ENCODE measurements at places on chromosomes 5 and 9.

GRCh38 chr5:123044926-123045617, 8.5 kb upstream of the PPIC start:
- no peak for DNase-seq

DNA sequence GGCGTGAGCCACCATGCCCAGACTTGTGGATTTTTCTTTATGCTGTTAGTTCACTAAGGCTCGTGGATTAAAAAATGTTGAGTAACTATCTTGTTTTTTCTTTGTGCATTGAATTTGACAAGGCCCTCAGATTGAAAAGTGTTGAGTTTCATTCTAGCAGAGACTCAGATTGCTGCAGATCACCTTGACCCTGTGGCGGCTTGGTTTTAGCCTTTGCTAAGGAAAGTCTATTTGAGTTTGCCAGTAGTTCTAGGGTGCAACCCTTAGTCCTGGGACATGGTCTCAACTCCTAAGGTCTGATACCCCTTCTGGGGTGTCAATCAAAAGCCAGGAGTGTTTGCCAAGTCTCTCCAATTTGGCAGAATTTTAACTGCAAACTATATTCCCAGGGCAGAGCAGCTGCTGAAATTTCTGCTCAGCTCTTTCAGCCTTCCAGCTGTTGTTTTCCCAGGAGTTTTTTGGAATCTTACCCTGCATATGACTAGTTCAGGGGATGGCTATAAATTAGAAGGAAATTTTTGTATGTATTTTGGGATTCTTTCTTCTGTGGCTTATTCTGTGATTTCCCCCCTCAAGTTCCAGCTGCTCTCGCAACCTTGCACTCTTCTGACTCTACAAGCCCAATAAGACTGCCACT, 84.3 kb upstream of the HAND1 start:
- DNase-seq: no peak

DNA sequence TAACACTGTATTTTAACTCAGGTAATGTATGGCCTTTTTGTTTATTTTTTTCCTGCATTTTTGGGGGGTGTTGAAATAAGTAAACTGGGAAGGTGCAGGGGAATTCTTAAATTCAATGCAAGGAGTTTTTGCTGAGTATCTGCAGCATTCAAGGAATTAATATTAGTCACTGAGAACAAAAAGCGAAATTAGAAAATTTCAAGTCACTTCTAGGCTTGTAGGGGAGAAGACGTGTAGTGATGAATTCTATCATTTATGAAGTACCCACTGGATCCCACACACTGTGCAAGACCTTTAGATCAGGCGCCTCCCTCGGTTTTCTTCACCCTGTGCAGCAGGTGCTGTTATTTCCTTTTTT, 1.2 kb downstream of the EHMT1 start:
- no peak for DNase-seq

DNA sequence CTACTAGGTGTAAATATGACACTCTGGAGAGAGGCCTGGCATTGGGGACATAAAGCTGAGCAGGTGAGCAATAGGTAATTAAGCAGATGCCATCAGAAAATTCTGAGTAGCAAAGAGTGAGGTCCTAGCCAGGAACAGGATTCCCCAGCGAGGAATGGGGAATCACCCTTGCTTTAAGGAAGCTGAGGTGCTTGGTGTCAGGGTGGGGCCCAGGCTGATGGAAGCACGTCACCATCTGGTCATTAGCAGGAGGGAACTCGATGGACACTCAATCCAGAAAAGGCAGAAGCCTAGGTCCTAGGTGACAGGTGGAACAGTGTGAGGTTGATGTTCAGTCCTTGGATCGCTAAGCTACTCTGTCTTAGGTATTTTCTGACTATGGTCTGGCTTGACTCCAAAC, 562.7 kb upstream of the DAP start:
- no peak for DNase-seq
